Stimulated activated CD8-positive, alpha-beta memory T cell treated with anti-CD3 and anti-CD28 coated beads, Interleukin-4, amount 100 ng/mL, for 1 hour (primary cell): ENCODE measurements at places on chromosomes 16 and 17.

DNA sequence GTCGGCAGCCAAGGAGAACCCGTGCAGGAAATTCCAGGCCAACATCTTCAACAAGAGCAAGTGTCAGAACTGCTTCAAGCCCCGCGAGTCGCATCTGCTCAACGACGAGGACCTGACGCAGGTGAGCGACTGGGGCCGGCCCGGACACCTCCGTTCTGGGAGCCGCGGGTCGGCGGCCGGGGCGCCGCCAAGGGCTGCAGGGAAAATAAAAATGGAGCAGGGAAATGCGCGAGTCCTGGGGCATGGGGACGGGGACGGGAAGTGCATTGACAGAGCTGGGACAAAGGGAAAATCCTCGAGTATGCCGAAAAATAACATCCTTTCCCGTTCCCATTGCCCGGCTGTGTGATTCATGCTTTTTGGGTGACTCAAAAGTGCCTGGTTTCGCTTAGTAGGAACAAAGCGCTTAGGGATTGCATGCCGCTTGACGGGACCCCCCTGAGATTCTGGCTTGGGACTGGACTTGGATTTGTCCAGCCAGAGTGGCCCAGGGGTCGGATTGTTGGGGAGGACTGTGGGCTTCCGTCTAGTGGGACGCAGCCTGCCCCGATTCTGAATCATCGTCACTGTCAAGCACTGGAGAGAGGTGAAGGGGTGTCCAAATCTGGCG, 699 bp downstream of the MPRIP start:
- DNase-seq, result no peak

GRCh38 chr16:86828653-86829052, 250.3 kb downstream of the FOXL1 start:
- DNase-seq, result no peak

- DNase-seq, result no peak
Observed at GRCh38 chr16:49651996-49652395, 203.9 kb downstream of the ZNF423 start.

DNA sequence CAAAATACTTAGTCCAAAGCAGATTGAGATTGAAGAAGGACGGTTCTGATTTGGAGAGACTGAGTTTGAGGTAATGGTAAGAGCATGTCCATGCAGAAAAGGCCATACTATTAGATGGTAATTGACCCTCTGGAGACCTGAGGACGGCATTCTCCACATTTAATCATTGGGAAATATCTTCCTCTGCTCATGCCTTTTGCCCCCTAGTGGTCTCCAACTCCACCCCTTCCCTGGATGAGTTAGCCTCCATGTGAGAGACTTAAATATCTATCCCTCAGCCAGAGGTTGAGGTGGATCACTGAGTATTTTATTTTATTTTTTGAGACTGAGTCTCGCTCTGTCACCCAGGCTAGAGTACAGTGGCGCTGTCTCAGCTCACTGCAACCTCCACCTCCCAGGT, 10.4 kb upstream of the OR3A1 start:
- DNase-seq, result no peak

DNA sequence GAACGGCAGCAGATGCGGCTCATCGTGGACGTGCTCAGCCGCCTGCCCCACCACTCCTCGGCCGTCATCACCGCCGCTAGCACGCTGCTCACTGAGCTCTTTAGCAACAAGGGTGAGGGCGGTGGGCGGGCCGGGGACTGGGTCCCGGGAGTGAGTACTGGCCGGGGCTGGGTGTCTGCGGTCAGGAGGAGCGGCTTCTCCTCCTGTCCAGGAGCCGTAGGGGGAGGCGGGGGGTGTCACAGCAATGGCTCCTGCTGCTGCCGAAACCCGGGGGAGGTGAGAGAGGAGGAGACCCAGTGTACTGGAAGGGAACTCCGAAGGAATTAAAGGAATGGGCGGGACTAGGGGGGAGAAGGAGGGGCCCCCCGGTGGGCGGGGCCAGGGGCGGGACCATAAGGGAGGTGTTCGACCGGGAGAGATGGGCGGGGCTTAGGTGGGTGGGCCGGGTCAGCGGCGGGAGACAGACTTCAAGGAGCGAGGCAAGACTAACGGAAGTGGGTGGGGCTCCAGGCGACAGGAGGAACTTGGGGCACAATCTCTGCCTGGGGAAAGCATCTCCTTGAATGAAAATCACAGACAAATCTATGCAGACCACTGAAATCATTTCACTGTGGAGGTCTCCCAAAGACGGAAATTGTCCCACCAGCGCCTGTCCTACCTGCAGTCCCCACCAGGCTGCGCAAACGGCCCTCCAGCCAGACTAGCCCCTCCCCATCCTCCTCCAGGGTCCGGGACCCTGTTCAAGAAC, 2.4 kb downstream of the NAGS start:
- peak; percentile 97 for DNase-seq

DNA sequence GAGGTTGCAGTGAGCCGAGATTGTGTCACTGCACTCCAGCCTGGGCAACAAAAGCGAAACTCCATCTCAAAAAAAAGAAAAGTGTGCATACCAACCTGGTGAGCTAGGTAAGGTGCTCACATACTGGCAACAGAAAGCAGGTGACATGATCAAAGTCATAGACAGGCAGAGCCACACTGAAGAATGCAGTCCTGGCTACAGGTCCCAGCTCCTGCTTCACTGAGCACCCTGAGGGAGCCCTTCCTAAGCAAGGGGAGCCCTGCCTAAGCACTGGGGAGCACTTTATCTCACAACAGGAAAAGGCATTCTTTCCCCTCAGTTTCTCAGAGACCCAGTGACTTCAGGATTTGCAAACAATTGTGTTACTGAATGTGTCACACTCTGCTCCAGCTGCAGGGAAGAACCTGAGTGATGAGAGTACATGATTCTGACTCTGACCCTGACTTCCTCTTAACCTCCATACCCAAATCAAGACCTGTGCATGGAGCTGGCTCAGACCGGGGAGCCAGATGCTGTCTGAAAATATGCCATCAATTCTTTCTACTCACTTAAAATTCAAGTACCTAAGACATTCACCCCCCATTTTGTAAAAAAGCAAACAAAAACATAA, 40.5 kb downstream of the ANKRD11 start:
- DNase-seq, result no peak

- DNase-seq, result no peak
Observed at GRCh38 chr16:15980329-15980728, 30.9 kb downstream of the ABCC1 start.

DNA sequence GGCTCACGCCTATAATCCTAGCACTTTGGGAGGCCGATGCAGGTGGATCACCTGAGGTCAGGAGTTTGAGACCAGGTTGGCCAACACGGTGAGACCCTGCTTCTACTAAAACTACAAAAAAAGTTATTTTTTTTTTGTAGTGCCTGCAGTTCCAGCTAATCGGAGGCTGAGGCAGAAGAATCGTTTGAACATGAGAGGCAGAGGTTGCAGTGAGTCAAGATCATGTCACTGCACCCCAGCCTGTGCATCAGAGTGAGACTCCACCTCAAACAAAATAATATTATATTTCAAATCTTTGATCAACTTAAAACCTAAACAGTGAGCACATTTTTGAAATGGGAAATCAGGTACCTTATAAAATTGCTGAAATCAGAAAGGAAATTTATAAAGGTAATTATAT, 36.5 kb downstream of the NCOR1 start:
- DNase-seq, result no peak

DNA sequence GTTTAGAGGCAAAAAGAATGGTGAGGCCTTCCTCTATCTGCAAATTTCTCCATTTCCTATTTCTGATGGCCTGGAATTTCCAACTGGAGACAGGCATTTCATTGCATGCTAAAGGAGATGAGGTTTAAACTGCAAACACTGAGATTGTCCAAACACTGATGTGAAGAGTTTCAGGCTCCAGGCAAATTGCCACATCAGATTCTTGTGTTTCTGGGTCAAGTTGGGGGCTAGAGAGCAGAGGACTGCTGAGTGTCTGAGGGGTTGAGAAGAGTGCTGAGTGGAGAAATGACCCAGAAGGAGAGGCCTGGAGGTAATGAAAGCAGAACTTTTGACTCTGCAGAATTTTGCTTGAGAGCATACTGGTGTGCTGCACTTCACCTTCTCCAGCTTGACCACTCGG, 216.7 kb upstream of the MPHOSPH6 start:
- no peak for DNase-seq

DNA sequence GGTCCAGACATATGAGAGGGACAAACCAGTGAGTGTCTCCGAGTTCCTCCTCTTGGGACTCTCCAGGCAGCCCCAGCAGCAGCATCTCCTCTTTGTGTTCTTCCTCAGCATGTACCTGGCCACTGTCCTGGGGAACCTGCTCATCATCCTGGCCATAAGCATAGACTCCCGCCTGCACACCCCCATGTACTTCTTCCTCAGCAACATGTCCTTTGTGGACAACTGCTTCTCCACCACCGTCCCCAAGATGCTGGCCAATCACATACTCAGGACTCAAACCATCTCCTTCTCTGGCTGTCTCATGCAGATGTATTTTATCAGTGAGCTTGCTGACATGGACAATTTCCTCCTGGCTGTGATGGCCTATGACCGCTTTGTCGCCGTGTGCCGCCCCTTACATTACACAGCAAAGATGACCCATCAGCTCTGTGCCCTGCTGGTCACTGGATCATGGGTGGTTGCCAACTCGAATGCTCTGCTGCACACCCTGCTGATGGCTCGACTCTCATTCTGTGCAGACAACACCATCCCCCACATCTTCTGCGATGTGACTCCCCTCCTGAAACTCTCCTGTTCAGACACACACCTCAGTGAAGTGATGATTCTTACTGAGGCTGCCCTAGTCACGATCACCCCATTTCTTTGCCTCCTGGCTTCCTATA, 19.2 kb downstream of the ZNF200 start:
- DNase-seq, result no peak

- no peak for DNase-seq
Observed at GRCh38 chr17:68783861-68784260, 171.3 kb downstream of the ABCA8 start.

GRCh38 chr16:72810480-72810879, 237.4 kb downstream of the ZFHX3 start:
- no peak for DNase-seq
